ENCODE measurements at places on chromosomes 3 and 15.

DNA sequence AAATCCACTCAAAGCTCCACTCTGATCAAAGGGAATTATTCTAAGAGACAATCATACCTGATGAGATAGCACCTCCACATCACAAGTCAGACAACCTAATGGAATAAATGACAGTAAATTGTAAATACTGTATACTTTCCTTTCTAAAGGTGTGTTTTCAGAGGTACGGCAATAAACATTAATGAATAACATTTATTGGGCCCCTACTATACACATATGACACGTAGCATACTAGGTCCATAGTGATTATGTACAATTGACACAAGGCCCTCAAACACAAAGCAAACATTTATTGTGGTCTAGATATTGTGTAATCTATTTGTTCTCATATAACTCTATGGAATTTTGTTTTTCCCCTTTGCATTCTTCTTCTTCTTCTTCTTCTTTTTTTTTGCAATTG, 429.8 kb downstream of the FOXP1 start:
- no peak for DNase-seq

- no peak for DNase-seq
Observed at GRCh38 chr3:42292009-42292408, 26.0 kb upstream of the CCK start.

DNA sequence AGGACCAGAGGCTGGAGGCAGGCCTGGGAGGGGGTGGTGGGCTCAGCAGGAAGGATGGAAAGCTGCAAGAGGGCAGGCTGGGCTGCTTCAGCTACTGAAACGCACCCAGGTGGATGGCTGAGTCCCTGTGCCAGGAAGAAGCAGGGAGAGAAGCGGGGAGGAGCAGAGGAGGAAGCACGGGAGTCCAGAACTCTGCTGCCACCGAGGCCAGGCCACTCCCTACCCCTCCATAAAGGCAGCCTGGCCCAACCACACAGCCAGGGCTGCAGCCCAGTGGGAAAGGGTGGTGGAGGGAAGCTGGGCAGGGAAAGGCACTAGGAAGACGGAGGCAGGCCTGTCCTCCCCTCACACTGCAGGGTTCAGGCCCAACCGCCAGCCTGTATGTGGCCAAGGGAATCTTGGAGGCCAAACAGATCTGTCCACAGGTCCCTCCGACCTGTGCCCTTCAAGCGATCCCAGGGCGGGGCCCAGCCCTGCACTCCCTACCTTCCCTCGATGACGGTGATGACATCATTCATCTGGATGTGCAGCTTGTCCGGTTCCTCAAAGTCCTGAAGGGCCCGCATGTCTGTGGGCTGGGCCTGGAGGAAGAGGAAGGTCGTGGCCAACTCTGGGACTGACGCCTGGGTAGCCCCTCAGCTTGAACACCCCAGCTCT, 30.5 kb downstream of the TNK2 start:
- DNase-seq = no peak

- no peak for DNase-seq
Observed at GRCh38 chr15:70879401-70879800, 12.8 kb downstream of the THAP10 start.

GRCh38 chr3:195999896-196000295, 82.0 kb downstream of the TFRC start:
- no peak for DNase-seq

DNA sequence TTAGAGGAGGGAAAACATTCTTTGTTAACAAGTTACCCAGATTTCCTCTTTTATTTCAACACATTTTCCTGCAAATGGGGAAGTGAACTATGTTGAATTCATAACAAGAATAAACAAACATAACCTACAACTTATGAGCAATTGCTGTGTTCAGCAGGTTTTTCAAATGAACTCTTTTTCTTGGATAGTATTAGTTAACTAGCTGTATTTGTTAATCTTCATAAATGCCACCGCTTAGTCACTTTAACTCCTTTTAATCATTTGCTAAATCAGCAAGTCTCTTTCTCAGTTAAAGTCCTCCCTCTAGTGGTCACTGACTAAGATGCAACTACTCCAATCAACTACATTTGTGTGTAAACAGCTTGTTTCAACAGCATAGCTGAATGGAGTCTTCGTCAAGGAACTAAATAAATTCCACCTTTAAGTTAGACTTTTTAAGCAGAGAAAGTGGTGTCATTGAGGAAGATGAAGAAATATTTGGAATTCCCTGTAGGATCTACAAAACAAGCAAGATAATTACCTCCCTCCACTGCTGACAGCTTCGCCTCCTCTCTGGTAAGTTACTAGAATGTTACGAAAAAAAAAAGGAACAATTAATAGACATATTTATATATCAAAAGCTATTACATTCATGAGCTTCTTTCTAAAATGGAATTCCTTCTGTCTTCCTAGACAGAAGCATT, 1122.0 kb downstream of the ROBO1 start:
- DNase-seq = no peak

DNA sequence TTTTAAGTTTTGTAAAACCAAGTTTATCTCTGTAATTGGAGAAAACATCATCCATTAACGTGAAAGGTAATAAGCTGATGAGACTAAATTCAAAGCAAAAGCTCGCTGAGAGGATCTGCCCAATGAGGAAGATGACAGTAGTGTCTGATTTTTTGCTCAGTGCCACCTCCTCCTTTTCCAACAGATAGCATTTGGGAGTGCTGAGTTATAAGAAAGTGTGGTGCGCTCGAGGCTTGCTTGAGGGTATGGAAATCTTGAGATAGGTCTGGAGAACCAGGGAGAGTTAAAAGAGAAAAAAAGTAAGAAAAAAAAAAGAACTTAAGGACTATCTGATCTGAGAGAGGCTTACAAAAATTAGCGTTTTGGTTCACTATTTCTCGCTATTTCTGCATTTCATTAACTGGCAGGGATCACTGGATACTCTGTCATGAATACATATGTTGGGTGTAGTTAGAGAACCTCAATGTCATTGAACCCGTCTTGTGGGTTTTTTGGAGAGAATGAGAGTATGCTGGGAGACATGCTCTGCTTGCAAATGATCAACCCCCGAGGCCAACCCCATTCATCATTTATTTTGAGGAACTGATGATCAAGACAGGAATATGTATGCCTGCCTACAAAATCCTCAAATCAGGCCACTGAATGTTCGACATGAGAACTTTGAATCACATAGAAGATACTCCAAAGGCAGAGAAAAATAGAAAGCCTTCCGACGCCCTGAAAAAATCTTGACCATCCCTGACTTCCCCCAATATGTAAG, 973 bp upstream of the USP13 start:
- no peak for DNase-seq

- DNase-seq = no peak
Observed at GRCh38 chr3:128665362-128666021, 14.9 kb upstream of the RPN1 start.

DNA sequence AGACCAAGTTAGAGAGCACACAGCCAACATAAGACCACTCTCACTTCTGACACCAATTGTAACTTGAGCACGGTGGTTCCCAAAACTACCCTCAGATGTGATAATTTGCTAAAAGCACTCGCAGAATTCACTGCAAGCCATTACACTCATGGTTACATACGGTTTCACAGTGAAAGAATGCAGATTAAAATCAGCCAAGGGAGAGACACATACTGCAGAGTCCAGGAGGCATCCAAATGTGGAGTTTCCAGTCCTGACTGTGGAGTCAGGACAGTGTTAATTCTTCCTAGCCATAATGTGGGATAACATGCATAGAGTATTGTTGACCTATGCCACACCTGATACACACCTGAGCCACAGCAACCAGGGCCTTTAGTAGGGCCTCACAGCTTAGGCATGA, 956.4 kb downstream of the NTRK3 start:
- no peak for DNase-seq

DNA sequence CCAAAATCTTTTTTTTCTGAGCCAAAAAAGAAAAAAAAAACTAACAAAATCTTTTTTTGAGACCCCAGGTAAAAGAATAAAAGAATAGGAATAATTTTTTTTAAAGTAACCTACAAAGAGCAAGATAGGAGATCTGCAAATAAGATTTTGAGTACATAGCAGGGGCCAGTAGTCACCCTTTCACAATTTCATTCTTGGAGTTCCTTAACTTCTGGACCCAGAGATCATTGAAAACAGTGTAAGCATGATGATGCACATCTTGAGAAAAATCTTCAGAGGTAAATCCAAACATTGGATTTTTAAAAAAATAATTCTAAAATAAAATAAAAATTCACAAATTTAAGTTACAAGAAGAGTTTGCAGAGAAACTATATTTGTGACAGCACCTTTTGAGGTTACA, 18.8 kb downstream of the TFRC start:
- DNase-seq = no peak

- DNase-seq = no peak
Observed at GRCh38 chr15:87672309-87673288, 583.9 kb downstream of the NTRK3 start.

- no peak for DNase-seq
Observed at GRCh38 chr3:31793821-31794220, 187.2 kb downstream of the OSBPL10 start.

DNA sequence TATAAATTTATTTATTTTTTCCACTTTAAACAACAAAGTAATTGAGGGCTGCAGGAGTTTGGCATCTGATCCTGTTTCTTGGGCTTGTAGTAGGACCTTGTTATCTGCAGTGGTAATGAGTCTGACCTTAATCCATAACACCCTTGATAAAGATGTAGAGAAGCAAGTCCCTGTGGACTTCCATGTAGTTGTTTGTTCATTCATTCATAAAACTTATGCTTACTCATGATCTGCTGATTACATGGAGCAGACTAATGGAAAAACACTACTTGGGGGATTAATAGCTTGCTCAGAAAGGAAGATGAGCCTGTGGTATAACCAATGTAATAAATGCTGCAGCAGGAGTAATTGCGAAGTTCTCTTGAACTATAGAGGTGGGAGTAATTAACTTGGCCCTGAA, 271.5 kb upstream of the TBL1XR1 start:
- DNase-seq = no peak

- no peak for DNase-seq
Observed at GRCh38 chr3:69143612-69144011, 21.2 kb upstream of the LMOD3 start.

DNA sequence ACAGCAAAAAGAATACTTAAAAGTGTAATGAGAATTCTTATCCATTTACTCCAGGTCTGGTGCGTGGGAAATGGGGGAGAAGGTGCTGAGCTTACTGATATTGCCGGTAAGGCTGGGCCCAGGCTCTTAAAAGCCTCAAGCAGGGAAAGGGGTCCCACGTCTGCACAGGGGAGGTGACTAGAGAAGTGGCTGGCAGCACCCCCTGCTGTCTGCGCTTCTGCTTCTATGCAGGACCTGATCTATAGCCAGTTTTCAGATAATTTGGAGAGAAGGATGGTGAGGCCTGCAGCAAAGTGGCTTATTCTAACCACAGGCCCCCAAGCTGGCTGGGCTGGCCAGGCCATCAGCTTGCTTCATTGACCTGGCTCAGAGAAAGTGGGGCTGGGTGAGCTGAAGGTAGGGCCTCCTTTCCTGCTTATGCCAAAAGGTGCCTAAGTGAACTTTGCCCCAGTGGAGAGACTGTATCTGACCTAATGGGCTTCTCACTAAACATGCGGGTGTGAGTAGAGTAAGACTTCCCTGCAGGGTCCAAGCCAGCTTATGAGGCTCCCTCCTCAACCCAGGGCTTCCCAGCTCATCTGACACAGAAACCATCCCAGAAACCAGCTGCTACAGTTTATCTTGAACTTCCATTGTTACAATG, 30.9 kb upstream of the ATP1B3 start:
- no peak for DNase-seq

DNA sequence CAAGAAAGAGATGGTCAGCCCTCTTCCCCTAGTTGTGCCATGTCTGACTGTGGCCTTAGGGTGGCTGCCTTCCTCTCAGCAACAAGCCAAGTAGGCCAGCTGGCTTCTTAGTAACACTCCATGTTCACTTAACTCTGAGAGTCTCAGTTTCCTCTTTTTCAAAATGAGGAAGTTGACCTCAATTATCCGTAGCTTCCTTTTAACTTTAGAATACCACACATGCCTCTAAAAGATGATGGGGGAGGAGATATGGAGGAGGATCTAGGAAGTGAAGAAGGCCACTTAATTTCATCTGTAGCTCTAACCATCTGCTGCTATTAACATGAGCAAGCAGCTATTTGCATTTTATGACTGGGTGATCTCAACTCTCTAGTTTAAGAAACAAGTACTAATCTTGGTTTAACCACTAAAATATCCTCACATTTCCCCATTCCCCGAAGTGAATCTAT, 32.9 kb downstream of the CD200R1L start:
- DNase-seq = no peak

DNA sequence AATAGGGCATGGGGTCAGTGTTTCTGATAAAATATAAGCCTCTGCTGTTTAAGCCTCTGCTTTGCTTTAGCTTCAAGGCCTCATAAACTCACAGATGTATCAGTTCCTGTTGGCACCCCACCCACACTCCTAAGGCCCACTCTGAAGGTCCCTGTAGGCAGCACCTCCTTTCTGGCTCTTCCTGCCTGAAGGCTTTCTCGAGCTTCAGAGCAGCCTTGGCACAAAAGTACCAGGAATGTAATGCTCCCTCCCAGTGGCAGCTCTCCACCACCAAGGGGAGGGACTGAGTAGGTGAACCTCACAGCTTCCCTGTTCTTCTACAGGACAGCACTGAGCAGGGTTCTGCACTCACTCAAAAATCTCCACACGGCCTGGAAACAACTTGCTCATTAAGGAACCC, 102.2 kb downstream of the ABHD5 start:
- no peak for DNase-seq

DNA sequence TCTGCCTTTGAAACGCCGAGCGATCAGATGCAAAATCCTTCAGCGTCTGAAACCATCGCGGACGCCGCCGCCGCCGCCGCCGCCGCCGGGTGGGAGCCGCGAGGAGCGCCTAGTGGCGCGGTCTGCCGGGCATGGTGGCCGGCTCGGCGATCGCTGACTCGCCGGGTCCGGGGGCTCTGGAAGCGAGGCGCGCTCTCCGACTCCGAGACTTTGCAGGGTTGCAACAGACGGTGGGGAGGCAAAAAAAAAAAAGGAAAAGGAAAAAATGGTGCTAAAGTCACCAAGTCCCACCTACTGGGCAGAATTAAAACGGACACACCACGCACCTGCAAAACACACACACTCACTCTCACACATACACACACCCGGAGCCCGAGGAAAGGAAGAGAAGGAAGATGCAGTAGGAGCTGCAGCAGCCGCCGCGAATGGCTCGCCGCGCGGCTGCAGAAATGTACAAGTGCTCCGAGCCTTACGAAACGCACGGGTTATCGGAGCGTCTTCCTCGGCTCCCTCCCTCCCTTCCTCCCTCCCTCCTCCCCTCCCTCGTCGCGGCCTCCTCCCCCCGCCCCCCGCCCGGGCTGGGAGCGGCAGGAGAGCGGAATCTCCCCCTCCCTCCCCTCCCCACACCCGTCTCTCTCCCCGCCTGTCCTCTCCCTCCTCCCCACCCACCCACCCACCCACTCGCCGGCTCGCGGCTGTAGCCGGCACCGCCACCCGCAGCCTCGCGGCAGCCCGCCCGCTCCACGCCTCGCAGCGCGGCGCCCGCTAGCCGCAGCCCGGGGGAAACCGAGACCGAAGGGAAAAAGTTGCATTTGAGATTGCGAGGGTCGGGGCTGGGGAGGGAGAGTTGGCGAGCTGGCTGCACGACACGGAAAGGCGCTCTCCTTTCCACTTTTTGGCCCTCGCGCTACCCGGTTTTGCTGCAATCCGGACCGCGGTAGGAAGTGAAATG, at the start of gene NTRK3:
Gene NTRK3, minus strand, starts transcription at position 461 of the 952 bp plus-strand sequence. CDS start 586 bp downstream, outside the sequence.
- no peak for DNase-seq

GRCh38 chr3:23396746-23397145, 193.6 kb downstream of the UBE2E2 start:
- no peak for DNase-seq

GRCh38 chr3:151283387-151283786, 5.0 kb upstream of the P2RY14 start:
- no peak for DNase-seq

Measured in stimulated activated CD4-positive, alpha-beta T cell treated with anti-CD3 and anti-CD28 coated beads, Interleukin-1b, Interleukin-23, amount 100 ng/mL, for 1 hour (primary cell).